Activated naive CD4-positive, alpha-beta T cell treated with anti-CD3 and anti-CD28 coated beads, Interleukin-2, amount 50 U/mL, for 72 hours (primary cell): ENCODE measurements at places on chromosomes 4 and X.

- DNase-seq: peak; percentile 67
Measured at GRCh38 chrX:154458116-154458953, at the start of gene PLXNA3. Gene PLXNA3 (plus strand): TSS chrX:154458281. CDS start chrX:154460184, 1,903 bp downstream.

DNA sequence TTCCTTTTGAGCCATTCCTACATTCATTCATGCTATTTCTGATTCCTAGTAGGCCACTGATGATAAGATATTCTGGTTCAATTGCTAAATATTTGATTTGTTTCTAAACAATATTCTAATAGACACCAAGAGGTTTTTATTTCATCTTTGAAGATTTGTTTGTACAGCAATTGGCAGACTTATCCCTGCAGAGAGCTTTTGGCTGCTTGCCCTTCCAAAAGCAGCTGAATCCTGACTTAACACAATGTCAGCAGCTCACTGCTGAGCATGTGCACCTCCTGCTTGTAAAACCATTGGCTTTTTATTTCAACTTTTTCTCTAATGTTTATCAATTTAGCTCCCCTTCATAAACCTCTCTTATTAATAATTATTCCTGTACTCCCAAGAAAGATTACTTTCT is 45.3 kb downstream of the MMRN1 start:
- no peak for DNase-seq

- DNase-seq: no peak
Measured at GRCh38 chrX:37847733-37848197, 394 bp upstream of the DYNLT3 start.

DNA sequence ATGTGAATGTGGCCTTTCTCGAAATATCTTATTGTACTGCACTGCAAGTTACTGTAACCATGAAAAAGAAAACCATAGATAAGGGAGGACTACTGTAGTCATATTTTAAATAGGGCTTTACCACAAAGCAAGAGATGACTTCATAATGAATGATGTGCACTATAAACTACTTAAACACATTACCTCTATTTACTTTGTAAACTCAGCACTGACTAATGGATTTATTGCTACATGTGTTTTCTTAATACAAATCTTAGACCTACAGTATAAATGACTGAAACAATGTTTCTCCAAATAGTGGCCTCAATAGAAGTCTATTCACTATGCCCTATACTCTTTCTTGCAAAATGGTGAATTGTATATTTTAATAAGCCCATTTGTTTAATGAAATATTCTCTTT is 61.1 kb downstream of the HDX start:
- DNase-seq: no peak

- peak; percentile 72 for DNase-seq
Measured at GRCh38 chr4:7043284-7044136, at the start of gene TADA2B. Gene TADA2B (plus strand): TSS chr4:7043372. CDS start chr4:7043580, 208 bp downstream.

- DNase-seq: no peak
Measured at GRCh38 chr4:39631700-39632079, 7.0 kb downstream of the SMIM14 start.

GRCh38 chr4:99642725-99643489 is 14.7 kb downstream of the C4orf54 start:
- DNase-seq: no peak

DNA sequence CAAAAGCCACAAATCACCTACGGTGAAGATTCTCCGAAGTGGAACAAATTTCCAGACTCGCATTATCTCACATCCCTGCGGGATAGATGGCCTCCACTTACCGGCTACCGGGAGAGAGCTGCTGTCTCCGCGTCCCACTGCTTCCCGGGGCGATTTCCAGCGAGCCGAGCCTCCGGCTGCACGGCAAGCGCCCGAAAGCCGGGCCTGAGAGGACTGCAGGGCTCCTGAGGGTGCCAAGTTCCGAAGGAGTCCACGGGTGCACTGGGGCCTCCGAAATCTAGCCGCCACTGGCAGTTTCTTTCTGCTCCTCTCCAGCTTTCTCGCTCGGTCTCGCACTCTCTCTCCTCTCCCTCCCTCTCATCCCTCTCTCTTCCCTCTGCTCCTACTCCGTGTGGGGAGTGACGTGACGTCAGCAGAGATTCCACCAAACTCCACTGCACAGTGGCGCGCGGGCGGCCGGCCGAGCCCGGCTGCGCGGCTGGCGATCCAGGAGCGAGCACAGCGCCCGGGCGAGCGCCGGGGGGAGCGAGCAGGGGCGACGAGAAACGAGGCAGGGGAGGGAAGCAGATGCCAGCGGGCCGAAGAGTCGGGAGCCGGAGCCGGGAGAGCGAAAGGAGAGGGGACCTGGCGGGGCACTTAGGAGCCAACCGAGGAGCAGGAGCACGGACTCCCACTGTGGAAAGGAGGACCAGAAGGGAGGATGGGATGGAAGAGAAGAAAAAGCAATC is 14.0 kb upstream of the PITX2 start:
- no peak for DNase-seq

DNA sequence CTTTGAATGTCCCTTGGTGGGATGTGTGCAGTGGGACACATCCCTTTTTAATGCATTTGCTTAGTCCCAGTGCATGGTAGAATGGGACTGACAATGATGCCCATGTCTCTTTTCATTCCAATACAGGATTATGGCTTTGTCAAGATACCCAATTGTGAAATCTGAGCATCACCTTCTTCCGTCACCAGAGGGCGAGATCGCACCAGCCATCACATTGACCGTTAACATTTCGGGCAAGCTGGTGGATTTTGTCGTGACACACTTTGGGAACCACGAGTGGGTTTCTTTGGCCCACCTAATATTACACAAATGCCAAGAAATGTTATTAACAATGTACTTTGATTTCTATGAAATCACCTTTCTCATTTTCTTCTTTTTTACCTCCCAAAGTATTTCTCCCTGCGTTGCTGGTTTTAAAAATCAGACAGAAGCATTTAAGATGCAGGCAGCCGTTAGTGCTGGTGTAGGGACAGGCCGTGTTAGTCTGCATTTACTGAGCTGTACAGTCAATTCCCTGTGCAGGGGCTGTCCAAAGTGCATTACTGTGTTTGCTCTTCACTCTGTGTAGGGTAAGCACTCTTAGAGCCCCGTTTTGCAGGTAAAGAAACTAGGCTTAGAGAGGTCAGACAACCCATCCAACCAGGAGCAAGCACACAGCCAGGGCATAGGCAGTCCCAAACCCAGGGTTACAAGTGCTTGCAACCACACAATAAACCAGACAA is 46.5 kb downstream of the CWH43 start:
- no peak for DNase-seq

DNA sequence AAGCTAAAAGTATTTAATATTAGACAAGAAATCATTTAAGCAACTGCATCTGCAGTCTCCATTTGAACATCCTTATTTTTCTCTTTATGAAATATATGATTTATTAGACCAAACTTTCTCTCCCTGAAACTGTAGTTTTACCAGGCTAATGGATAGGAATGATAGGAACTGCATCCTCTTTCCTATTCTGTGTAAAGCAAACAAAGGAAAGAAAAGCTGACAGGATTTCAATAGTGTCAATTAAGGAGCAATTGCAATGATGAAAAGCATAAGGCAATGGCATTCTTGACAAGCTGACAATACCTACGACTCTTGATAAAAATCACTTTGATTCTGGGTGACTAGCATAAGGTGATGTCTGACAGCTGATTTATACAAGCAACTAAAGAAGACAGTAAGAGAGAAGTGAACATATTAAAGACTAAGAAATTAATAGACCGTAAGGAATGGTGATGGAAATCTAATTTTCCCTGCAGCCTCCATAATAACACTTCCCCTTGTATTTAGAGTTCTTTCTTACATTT is 502.5 kb downstream of the TECRL start:
- DNase-seq: no peak

DNA sequence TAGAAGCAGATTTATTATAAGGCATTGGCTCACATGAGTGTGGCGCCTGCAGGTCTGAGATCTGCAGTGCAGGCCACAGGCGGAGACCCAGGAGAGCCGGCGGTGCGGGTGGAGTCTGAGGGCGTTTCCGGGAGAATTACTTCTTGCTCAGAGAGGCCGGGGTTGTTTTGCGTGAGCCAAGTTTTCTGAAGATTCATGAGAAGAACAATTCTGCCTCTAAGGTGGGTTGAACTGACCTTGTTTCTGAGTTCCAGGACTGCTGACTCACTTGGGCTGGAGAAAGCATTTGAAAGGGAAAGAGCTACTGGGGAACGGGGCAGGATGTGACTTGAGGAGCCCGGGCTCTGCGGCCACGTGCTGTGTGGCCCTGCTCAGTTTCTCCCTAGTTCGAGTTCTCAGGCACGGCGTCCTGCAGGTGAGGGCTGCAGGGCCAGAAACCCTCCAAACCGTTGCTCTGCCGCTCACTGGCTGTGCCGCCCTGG is 36.7 kb upstream of the SORCS2 start:
- no peak for DNase-seq

DNA sequence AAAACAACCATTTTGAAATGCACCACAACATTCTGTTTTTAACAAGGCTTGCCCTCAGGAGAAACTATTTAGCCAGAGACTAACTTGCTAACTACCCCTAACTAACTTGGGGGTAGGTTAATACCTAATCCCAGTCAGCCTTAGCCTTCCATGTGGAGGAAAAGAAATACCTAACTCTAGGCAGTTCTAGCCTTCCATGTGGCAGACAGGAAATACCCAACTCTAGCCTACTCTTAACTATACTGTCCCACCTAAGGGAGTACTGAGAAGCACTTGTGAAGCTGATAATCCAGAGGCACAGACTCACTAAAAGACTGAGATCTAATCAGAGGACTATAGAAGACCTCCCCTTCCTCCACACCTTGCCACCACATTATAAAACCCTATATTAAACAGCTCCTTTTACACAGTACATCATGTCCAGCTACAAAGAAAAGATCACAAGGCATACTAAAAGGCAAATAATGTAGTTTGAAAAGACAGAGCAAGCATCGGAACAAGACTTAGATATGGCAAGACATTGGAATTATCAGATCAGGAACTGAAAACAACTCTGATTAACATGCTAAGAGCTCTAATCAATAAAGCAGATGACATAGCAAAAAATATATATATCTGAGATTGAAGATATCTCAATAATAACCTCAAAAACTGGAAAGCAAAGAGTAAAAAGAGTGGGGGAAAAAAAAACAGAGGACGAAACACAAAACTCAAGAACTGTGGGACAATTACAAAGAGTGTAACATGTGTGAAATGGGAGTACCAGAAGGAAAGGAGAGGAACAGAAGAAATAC is 52.2 kb downstream of the FRYL start:
- no peak for DNase-seq

DNA sequence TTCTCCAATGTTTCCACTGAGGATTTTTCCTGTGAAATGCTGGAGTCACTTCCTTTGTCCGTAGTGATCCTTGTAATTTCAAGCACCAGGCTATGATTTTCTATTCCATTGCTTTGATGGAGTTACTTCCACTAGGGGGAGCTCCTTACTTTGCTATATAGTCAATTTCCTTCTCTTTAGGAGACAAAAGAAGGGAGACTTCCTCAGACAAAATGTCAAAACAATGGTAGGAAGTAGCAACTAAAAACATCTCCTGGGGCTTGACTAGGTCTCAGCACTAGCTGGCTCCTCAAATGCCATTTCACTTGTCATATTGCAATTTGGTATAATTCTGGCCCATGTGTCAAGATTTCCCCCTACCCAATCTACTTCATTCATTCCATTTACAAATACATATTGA is 24.1 kb downstream of the ZCCHC12 start:
- DNase-seq: no peak

GRCh38 chr4:139826426-139826825 is 160.8 kb downstream of the MGST2 start:
- DNase-seq: no peak

GRCh38 chrX:101709384-101709783 is 49.7 kb upstream of the ARMCX2 start:
- no peak for DNase-seq

- DNase-seq: no peak
Measured at GRCh38 chrX:84188320-84188834, 378 bp upstream of the RPS6KA6 start.

GRCh38 chrX:24890677-24891076 is 125.1 kb downstream of the ARX start:
- no peak for DNase-seq

DNA sequence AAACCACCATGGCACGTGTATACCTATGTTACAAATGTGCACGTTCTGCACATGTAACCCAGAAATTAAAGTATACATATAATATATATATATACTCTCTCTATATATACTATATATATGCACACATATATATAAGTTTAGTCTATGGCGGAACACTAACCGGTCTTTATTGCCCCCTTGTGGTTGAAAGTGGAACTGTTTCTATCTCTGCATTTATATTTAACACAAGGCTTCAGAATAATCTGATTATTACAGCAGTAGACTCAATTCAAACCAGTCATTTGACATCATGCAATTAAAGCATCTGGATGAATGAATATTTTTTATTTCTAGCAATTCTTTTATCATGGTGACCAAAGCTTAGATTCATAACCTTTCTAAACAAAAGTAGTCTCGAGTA is 14.6 kb downstream of the RAB9B start:
- peak; percentile 53 for DNase-seq

DNA sequence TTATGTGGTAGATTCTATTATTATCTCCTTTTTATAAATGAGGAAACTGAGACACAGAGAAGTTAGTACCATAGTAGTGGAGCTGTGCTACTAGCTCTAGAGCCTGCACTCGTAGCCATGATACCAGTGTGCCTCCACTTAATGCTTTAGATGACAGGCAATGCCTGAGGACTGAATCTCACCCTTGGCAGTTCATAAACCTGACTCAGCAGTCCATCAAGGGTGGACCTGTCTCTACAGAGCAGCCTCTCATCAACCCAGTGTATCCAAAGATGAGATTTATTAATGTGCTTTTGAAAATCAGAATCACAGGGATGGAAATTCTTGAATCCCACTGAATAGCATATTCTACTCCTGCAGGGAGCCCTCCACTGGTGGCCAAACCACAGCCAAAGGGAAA is 483.2 kb upstream of the DIPK2B start:
- DNase-seq: no peak

GRCh38 chr4:115596265-115597001 is 483.0 kb upstream of the NDST4 start:
- DNase-seq: no peak

GRCh38 chr4:107714256-107714655 is 5.8 kb downstream of the PAPSS1 start:
- DNase-seq: no peak

DNA sequence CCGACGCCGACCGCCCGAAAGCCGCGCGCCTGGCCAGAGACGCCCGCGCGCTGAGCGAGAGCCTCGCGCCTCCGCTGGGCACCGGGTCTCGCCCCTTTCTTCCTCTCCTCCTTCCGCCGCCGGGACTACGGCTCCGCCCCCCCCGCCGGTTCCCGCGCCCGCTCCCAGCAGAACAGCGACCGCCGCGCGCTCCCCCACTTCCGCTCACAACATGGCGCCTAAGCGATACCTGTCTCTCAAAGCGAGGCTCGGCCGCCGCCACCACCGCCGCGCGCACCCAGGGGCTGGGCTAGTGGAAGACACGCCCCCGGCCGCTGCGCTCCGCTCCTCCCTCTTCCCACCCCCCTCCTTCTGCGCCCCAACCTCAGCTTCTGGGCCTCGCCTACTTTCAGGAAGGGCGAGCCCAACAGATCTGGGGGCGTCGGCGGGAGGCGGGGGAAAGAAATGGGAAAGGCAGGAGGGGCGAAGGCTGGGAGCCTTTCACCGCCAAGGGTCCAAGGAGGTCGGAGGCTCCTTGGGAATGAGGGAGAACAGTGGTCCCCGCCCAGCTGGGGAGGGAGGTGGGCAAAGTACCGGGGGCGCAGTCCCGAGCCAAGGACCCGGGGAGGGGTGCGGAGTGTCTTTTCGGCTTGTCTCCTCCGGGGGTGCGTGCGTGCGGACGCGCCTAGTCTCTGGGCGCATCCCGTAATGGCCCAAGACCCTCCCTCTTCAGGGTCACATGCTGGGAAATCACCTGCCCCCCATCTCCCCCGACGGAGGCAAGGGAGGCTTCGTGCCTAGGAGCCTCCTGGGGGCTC is at the start of gene RPS6KA3:
RPS6KA3 (minus strand) TSS at position 100 of the 797 bp plus-strand sequence. CDS start 277 bp downstream, outside the sequence.
- DNase-seq: peak; percentile 80
